Activated naive CD8-positive, alpha-beta T cell treated with anti-CD3 and anti-CD28 coated beads, Interleukin-2, amount 10 ng/mL, durations not matched to agents 7 days and 5 days (primary cell): ENCODE measurements at places on chromosomes 3 and 15. TPM values are rescaled to one million over a fixed set of nuclear protein-coding genes. Genes with fewer than 3 reads are reported as not detected.

Gene TAGLN3
- not detected for total RNA-seq

Gene DYNC1LI1
- 29.5 TPM for total RNA-seq

Gene ATP8B4
- total RNA-seq = 30.3 TPM

Gene BRK1
- total RNA-seq = 105 TPM

- DNase-seq = peak; percentile 53
- peaks cover 60% of the 10 kb centered on the region for H3K27me3 ChIP-seq
- no peak within 1 kb of the TSS for H3K27ac ChIP-seq
- peaks cover 9% of the 10 kb centered on the region for H3K4me1 ChIP-seq
- H3K4me3 ChIP-seq = peak within 1 kb of the TSS; percentile 70
- peaks cover 3% of the 10 kb centered on the region for H3K36me3 ChIP-seq
Observed at GRCh38 chr3:46566040-46566641, at the start of gene LRRC2. TSS of gene LRRC2 (minus strand) at chr3:46566302. CDS start at chr3:46551591, 14,711 bp downstream.

GRCh38 chr3:170732660-170733245 lies 137.2 kb downstream of the RPL22L1 start:
- H3K27me3 ChIP-seq = peaks cover 6% of the 10 kb centered on the region
- H3K36me3 ChIP-seq = no peaks in the 10 kb centered on the region
- H3K4me1 ChIP-seq = no peaks in the 10 kb centered on the region
- no peak overlapping the region for H3K4me3 ChIP-seq
- DNase-seq = no peak
- H3K27ac ChIP-seq = no peak overlapping the region

DNA sequence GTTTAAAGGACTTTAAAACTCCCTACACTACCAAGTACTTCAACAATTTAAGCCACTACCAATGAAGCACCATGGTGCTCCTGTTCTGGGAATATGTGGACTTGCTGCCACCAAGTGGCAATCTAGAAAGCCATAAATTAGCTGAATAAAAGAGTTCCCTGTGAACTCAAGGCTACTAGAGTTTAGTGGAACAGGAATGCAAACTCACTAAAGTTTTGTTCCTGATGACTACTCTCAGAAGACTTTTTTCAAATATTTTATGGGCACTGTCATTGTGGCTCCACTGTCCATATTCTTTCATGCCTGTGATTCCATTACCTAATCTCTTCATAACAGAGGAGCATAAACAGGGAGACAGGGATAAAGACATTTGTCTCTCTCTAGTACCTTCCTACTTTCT lies 63.9 kb downstream of the TMCC1 start:
- peaks cover 1% of the 10 kb centered on the region for H3K36me3 ChIP-seq
- H3K4me3 ChIP-seq = no peak overlapping the region
- no peak for DNase-seq

DNA sequence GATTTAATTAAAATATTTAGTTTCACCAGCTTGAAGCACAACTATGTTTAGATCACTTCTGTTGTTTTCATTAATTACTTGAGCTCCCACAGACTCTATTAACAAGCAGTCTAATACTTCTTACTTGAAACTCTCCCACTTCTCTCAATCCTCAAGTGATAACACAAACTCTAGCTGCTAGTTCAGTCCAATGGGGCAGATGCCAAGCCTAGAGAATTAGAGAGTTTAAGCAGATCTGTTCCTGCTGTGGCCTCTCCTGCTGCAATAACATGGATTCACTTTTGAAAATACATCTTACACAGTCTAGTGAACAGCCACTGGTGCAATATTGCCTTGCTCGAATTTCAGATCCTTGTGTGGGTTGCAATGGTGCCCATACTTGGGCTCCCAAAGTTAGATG lies 566.4 kb upstream of the SGO1 start:
- no peak overlapping the region for H3K4me3 ChIP-seq
- no peak for DNase-seq
- H3K4me1 ChIP-seq = no peaks in the 10 kb centered on the region
- H3K36me3 ChIP-seq = no peaks in the 10 kb centered on the region
- H3K27ac ChIP-seq = no peak overlapping the region

DNA sequence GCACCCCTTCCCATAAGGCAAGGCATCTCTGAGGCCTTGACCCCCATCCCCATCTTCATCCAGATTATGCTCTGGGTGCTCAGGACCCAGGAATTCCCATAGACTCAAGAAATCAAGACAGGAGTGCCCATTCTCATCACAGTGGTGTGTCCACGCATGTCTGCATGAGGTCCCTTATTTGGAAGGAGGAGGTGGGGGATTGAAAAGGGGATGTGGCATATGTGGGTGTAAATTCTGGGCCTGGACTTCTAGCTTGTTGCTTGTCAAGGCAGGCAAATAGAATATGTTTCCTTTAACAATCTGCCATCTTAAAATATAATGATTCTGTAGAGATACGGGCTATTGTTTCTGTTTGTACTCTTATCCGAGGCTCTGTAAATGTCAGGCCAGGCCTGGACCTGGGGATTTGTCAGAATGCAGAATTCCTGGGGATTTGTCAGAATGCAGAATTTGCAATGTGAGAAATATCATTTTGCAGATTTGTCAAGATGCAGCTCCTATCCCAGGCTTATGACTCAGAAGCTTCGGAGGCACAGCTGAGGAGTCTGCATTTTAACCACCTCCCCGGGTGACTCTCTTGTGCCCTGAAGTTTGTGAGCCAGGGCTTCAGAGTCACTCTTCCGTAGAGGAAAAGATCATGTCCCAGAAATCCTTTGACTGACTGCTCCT lies 157.8 kb downstream of the SV2B start:
- peaks cover 13% of the 10 kb centered on the region for H3K4me1 ChIP-seq
- H3K36me3 ChIP-seq = no peaks in the 10 kb centered on the region
- peaks cover 22% of the 10 kb centered on the region for H3K27me3 ChIP-seq
- H3K4me3 ChIP-seq = no peak overlapping the region

GRCh38 chr3:124019291-124019690 lies 27.4 kb upstream of the ROPN1 start:
- no peak overlapping the region for H3K4me3 ChIP-seq
- H3K27ac ChIP-seq = no peak overlapping the region
- no peaks in the 10 kb centered on the region for H3K36me3 ChIP-seq
- DNase-seq = no peak
- no peaks in the 10 kb centered on the region for H3K4me1 ChIP-seq

DNA sequence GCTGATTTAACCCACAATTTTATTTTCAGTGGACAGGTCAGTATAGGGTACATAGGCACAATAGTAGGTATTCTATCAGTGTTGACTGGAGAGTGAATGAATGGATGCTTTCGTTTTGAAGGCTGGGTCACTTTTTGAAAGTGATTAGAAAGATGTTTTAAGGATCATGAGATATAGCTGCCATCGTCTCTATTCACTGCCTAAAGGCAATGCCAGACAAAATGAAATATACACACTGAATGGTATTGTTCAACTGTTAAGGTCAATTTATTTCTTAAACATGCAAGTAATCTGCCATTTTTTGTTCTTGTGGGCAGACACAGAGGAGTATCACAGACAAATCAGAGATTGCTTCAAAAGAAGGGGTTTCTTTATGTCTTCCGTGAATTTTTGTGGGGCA lies 395.3 kb downstream of the VGLL3 start:
- H3K36me3 ChIP-seq = no peaks in the 10 kb centered on the region
- no peak overlapping the region for H3K4me3 ChIP-seq
- no peaks in the 10 kb centered on the region for H3K27me3 ChIP-seq
- no peaks in the 10 kb centered on the region for H3K4me1 ChIP-seq
- no peak for DNase-seq

DNA sequence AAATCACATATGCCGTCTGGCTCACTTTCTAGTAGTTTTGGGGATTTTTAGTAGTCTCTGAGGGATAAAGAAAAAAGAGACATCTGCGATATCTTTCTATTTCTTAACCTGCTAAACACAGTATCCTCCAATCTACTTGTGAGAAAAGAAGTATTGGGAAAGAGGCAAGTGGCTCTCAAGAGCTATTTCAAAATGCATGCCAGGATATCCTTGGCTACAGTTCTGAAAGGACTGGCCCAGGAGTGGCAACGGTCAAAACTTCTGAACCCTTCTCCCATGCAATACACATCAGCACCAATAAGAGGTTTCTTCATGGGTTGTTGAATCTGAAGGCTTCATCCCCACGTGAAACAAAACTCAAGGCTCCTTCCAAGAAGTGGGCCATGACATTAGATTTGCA lies 204.0 kb upstream of the WNT5A start:
- no peak for DNase-seq
- H3K36me3 ChIP-seq = no peaks in the 10 kb centered on the region
- no peaks in the 10 kb centered on the region for H3K4me1 ChIP-seq
- H3K27ac ChIP-seq = no peak overlapping the region

- no peaks in the 10 kb centered on the region for H3K27me3 ChIP-seq
- no peak overlapping the region for H3K27ac ChIP-seq
- H3K36me3 ChIP-seq = no peaks in the 10 kb centered on the region
- no peak overlapping the region for H3K4me3 ChIP-seq
- no peak for DNase-seq
Observed at GRCh38 chr3:53833700-53834099, 12.5 kb downstream of the CHDH start.

- H3K4me1 ChIP-seq = peaks cover 7% of the 10 kb centered on the region
- no peak overlapping the region for H3K27ac ChIP-seq
- no peak for DNase-seq
- H3K36me3 ChIP-seq = no peaks in the 10 kb centered on the region
- H3K4me3 ChIP-seq = no peak overlapping the region
Observed at GRCh38 chr3:131549340-131549739, 46.6 kb upstream of the MRPL3 start.

GRCh38 chr3:184134746-184135148 lies 411 bp upstream of the EIF2B5 start:
- peaks cover 31% of the 10 kb centered on the region for H3K4me1 ChIP-seq
- H3K4me3 ChIP-seq = peak overlapping the region; percentile 97
- peak overlapping the region; percentile 93 for H3K27ac ChIP-seq
- H3K36me3 ChIP-seq = peaks cover 5% of the 10 kb centered on the region
- H3K27me3 ChIP-seq = no peaks in the 10 kb centered on the region
- no peak for DNase-seq

DNA sequence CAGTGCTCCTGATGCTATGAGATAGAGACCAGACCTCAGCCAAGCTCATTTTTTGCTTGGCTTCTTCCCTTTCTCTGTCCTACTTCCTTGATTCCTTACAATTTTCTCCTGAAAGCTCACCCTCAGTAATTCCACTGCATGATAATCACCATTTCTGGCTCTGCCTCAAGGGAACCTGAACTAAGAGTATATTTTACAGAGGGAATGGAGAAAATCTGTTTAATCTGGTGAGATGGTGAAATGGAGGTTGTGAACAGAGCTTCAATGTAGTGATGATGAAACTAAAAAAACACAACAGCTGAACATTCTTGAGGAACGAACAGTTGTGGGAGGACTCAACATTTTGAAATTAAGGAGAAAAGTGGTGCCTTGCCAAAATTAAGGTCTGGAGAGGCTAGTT lies 16.3 kb downstream of the HHLA2 start:
- peaks cover 2% of the 10 kb centered on the region for H3K27me3 ChIP-seq
- peaks cover 21% of the 10 kb centered on the region for H3K36me3 ChIP-seq
- peaks cover 8% of the 10 kb centered on the region for H3K4me1 ChIP-seq
- H3K4me3 ChIP-seq = no peak overlapping the region
- H3K27ac ChIP-seq = no peak overlapping the region
- DNase-seq = no peak

- no peak overlapping the region for H3K4me3 ChIP-seq
- no peaks in the 10 kb centered on the region for H3K4me1 ChIP-seq
- peaks cover 8% of the 10 kb centered on the region for H3K27me3 ChIP-seq
- no peak overlapping the region for H3K27ac ChIP-seq
- peak; percentile 13 for DNase-seq
Observed at GRCh38 chr3:38588371-38588971, 61.0 kb downstream of the SCN5A start.

- no peaks in the 10 kb centered on the region for H3K36me3 ChIP-seq
- H3K4me3 ChIP-seq = no peak overlapping the region
- peaks cover 67% of the 10 kb centered on the region for H3K27me3 ChIP-seq
- peaks cover 21% of the 10 kb centered on the region for H3K4me1 ChIP-seq
- no peak for DNase-seq
Observed at GRCh38 chr3:98730338-98730737, 32.8 kb upstream of the ST3GAL6 start.

- no peak overlapping the region for H3K4me3 ChIP-seq
- H3K36me3 ChIP-seq = peaks cover 23% of the 10 kb centered on the region
- peaks cover 31% of the 10 kb centered on the region for H3K4me1 ChIP-seq
- no peak for DNase-seq
- no peak overlapping the region for H3K27ac ChIP-seq
- no peaks in the 10 kb centered on the region for H3K27me3 ChIP-seq
Observed at GRCh38 chr3:20055020-20055775, 15.0 kb downstream of the KAT2B start.

GRCh38 chr15:69576948-69577351 lies 124.3 kb downstream of the RPLP1 start:
- H3K4me1 ChIP-seq = peaks cover 39% of the 10 kb centered on the region
- DNase-seq = no peak
- no peak overlapping the region for H3K4me3 ChIP-seq
- H3K27me3 ChIP-seq = peaks cover 15% of the 10 kb centered on the region

DNA sequence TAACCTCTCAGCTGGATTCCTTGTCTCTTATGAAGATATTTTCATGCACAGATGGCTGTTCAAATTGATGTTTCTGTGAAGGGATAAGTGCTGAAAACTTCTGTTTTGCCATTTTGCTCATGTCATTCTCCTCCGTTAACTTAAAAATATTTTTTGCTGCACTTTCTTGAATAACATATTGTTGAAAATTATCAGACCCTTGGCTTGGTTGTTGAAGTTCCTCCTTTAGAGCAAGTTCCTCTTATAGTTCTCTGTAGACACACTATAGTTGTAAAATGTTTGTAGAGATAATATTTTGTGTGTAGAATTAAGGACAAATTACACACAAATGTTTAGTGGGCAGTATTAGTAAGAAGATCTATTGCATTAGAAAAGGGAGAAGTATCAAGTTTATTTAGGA lies 300.4 kb downstream of the SV2B start:
- no peak for DNase-seq
- peaks cover 14% of the 10 kb centered on the region for H3K36me3 ChIP-seq
- H3K4me1 ChIP-seq = no peaks in the 10 kb centered on the region

DNA sequence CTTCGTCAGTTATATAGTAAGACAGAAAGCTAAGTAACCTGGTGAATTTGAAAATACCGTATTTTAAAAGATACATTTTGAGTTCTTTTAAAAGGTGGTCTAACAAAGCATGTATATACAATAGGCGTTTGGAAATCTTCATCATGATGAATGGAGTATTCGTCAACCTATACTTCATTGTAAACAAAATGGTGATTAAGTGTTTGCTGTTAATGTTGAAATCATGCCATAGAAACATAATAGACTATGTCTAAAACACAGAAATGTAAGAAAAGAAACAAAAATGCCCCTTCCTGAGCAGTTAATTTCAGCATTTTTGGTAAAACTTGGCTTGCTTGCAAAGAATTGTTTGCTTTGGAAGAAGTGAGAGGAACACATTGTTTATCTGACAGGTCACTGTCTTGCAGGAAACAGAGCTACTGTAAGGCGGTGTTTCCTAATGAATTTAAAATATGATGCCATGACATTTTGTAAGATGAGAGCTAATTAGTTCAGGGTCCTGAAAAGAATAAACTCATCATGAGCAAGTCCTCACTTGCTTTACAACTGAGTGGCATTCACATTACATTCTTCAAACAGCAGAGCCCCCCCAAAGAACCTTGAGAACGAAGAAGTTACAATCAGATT lies 126.7 kb downstream of the SERPINI1 start:
- H3K4me1 ChIP-seq = no peaks in the 10 kb centered on the region
- no peak overlapping the region for H3K4me3 ChIP-seq
- H3K27me3 ChIP-seq = no peaks in the 10 kb centered on the region
- H3K27ac ChIP-seq = no peak overlapping the region
- no peak for DNase-seq
- no peaks in the 10 kb centered on the region for H3K36me3 ChIP-seq

- no peak overlapping the region for H3K4me3 ChIP-seq
- H3K27me3 ChIP-seq = peaks cover 2% of the 10 kb centered on the region
- DNase-seq = no peak
- H3K4me1 ChIP-seq = peaks cover 4% of the 10 kb centered on the region
- H3K27ac ChIP-seq = no peak overlapping the region
Observed at GRCh38 chr3:59517388-59517787, 467.6 kb upstream of the CFAP20DC start.
